ENCODE measurements at places on chromosomes 13 and 19.

DNA sequence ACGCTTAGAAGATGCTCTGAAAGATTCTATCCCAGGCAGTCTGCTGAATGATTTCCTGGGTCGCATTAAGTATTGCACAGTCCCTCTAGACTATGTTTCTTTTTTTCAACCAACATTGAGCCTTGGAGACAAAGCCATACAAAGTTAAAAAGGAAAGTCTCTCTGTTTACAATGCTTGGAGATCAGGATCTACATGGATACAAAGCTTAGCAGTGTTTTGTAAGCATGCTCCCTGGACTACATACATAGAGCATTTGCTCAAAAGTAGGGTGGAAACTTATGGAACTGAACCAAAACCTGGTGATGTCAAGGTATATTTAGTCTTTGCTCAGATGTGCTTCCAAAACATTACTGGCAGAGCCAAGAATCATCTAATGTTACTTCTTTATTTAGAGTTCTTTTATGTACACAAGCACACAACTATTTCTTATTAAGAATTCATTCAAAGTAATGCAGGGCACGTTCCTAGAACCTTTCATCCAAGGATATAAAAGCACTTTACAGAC is 241.2 kb downstream of the ABCC4 start:
- DNase-seq, result no peak

DNA sequence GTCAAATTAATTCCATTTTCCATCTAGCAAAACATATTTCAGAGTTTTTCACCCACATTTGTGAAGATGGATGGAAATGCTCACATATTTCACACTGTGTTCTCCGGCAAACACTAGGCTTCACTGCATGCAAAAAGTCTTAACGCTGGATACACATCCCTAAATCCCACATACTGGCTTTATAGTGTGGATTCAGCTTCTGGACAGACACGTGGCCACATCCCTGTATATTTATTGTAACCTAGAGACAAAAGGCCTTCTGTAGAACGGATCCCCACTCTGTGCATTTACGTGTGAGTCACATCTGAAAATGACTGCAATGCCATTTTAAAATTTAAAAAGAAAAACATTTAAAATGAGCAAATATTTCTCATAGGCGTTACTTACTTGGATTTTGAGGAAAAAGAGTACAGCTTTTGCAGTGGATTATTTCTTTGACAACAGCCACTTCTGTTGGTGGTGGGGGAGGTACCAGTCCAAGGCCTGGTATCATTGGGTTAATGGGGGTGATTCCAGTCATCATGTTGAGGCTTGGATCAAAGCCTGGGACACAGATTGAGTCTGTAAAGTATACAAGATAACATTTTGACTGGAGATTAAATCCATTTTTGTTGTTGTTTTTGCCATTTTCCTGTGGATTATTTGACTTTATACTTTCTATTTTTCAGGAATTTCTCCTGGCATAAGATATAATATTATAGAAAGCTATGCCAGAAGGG is 337.7 kb downstream of the DNAJC15 start:
- DNase-seq, result no peak

- DNase-seq, result no peak
Measured at GRCh38 chr13:44974056-44974793, 15.0 kb downstream of the NUFIP1 start.

DNA sequence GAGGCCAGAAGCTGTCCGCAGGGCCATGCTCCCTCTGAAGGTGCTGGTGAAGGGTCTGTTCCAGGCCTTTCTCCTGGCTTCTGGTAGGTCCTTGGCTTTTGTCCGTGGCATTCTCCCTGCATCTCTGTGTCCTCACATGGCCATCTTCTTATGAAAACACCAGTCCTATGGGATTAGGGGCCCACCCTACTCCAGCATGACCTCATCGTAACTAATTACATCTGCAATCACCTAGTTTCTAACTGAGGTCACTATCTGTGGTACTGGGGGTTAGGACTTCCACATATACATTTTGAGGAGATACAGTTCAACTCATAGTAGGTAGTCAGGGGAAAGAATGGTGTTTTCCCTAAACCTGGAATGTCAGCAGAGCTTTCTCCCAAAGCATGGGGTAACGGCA is 3.1 kb downstream of the C13orf42 start:
- DNase-seq, result no peak

DNA sequence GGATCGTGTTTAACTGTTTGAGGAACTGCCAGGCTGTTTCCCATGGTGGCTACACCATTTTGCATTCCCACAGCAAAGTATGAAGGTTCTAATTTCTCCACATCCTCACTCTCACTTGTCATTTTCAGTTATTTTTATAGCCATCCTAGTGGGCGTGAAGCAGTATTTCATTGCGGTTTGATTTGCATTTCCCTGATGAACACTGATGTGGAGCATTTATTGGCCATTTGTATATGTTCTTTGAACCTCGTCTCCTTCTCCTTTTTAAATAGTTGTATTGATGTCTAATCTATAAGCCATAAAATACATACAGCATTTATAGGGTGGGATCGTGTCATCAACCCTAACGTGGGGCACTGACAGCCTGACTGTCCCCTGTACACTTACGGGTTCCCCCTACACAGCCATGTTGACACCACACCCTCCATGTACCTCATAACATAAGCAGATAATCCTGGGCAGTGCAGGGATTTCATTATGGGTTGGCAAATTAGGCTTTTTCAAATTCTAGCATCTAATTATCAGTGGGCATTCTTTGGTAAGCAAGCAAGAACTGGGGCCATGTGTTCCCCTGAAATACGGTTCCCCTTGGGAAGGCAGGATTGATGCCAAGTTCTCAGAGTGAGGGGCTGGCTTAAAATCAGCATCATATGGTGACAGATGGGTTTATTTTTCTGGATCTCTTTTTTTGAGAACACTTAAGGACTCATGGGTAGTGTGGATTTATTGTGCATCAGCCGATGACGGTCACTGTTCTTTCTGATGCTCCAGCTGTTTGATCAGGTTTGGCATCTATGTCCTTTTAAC is 11.6 kb upstream of the ZBTB45 start:
- no peak for DNase-seq

GRCh38 chr13:44362394-44363040 is 11.1 kb upstream of the SERP2 start:
- DNase-seq, result no peak

DNA sequence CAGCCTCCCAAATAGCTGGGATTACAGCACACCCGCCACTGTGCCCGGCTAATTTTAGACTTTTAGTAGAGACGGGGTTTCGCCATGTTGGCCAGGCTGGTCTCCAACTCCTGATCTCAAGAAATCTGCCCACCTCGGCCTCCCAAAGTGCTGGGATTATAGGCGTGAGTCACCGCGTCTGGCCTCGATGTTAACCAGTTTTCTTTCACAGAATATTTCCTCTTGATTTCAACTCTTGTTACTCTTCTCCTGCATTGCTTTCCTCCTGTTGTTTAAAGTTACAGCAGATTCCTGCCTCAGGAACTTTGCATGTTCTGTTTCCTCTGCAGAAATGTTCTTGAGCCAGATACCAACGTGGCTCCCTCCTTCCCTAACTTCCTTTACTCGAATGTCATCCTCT is 3.7 kb upstream of the PEX11G start:
- no peak for DNase-seq

All from stimulated activated CD8-positive, alpha-beta memory T cell treated with anti-CD3 and anti-CD28 coated beads, Interleukin-15, amount 100 ng/mL, for 1 hour (primary cell).